ENCODE measurements at places on chromosomes 1 and 21.

- H3K27me3 ChIP-seq, result peaks cover 5% of the 10 kb centered on the region
- no peak for DNase-seq
- no peak overlapping the region for H3K4me3 ChIP-seq
- no peak overlapping the region for H3K27ac ChIP-seq
These were observed 28.0 kb downstream of the ARHGAP29 start for GRCh38 chr1:94209425-94209824.

GRCh38 chr1:220711056-220711809, 21.1 kb downstream of the C1orf115 start:
- H3K27me3 ChIP-seq, result no peaks in the 10 kb centered on the region
- peaks cover 32% of the 10 kb centered on the region for H3K4me1 ChIP-seq

- H3K4me3 ChIP-seq, result no peak overlapping the region
- no peak overlapping the region for H3K27ac ChIP-seq
- no peak for DNase-seq
- no peaks in the 10 kb centered on the region for H3K27me3 ChIP-seq
- peaks cover 7% of the 10 kb centered on the region for H3K4me1 ChIP-seq
These were observed 11.3 kb downstream of the MAP7D1 start for GRCh38 chr1:36166938-36167905.

GRCh38 chr1:107952989-107953388, 12.0 kb downstream of the VAV3 start:
- H3K27ac ChIP-seq, result no peak overlapping the region
- H3K27me3 ChIP-seq, result no peaks in the 10 kb centered on the region
- H3K4me1 ChIP-seq, result peaks cover 93% of the 10 kb centered on the region
- no peak for DNase-seq

DNA sequence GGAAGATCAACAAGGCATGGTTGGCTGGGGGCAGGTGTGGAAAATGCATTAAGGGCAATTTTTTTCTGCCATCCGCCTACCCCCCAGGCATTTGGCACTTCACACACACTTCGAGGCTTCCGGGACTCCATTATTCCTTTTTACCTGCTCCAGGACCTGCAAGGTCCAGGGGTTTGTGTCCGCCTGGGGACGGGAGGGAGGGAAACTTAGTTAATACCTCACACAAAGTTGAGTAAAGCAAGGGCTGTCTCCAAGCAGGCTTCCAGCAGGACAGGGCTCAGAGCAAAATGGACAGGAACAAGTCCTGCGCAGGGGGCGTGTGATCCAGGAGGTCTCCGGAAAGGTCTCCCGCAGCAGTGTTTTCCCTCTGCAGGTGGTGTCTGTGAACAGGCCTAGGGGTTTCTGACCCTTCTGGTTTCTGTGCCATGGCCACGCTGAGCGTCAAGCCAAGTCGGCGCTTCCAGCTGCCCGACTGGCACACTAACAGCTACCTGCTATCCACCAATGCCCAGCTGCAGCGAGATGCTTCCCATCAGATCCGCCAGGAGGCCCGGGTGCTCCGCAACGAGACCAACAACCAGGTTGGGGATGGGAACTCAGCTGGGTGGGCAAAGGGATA, 712 bp downstream of the TEKT2 start:
- peaks cover 26% of the 10 kb centered on the region for H3K4me1 ChIP-seq
- DNase-seq, result no peak

DNA sequence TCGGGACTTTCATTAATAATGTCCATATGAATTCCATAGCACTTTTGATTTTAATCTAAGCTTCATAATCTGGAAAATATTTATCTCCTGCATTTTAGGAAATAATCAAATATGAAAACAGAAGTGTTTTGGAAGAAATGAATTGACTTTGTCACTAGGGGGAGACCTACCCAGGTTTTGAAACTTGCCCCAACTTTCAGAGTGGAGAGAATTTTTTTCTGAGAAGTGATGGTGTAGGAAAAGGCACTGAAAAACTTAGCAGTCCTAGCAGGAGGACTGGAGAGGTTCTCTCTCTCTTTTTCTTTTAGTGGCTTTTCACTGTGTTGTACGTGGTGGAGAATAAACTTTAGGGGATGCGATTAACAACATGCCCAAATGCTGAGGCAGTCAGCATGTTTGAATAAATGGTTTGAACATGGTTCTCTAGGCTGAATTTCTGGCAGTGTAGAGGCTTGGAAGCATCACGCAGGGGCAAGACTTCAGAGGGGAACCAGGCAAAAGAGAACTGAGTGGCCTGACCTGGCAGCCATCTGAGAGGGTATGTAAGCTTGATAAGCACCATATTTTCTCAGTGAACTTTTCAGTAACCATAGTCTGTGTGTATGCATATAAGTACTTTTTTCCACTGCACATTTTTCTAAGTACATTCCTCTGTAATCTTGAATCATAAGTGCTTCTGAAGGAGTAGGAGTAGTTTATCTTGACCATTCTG, 68.3 kb upstream of the NEK7 start:
- H3K4me3 ChIP-seq, result no peak overlapping the region
- no peaks in the 10 kb centered on the region for H3K4me1 ChIP-seq
- no peaks in the 10 kb centered on the region for H3K36me3 ChIP-seq
- no peak overlapping the region for H3K27ac ChIP-seq
- H3K27me3 ChIP-seq, result no peaks in the 10 kb centered on the region
- peak; percentile 38 for DNase-seq

DNA sequence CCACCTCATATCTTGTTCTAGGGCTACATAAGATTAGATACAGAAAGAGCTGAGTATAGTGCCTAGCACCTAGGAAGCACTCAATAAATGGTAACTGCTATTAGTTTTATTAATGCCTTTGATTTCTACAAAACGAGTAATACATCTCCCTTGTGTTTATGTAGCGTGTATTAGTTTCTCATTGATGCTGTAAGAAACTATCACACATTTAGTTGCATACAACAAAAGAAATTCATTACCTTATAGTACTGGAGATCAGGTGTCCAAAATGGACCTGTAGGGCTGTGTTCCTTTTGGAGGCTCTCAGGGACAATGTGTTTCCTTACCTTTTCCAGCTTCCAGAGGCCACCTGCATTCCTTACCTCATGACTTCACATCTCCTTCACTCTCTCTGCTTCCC, 961 bp upstream of the ERO1B start:
- H3K4me3 ChIP-seq, result peak overlapping the region; percentile 92
- H3K27me3 ChIP-seq, result no peaks in the 10 kb centered on the region
- DNase-seq, result no peak
- no peaks in the 10 kb centered on the region for H3K36me3 ChIP-seq

DNA sequence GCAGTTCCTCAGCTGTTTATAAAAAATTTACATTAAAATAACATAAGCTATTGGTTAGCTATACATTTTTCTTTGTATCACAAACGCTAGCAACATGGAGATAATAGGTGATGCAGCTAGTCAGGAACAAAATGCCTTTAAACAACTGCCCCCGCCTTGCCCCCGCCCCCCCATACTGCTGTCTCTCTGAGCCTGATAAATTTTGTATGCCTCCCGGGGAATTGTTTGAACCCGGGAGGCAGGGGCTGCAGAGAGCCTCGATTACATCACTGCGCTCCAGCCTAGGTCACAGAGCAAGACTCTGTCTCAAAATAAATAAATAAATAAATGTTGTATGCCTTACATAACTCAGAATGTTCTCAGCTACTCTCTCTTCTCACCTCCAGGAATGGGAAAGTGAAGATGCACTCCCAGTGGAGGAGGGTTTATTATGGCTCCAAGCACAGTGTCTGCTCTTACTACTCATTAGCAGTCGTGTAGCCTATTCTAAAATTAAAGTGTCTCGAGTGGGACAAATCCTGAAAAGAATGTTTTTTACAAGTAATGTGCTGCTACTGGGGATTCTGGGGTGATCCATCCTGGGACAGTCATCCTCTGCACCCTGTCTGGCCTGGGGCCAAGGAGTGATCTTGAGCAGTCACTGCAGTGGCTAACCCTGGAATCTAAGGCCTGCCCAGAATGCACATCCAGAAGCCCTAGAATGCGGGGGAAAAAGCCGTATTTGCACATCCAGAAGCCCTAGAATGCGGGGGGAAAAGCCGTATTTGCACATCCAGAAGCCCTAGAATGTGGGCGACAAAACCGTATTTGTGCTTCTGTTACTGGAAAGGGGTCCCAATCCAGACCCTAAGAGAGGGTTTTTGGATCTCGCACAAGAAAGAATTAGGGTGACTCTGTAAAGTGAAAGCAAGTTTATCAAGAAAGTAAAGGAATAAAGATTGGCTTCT, 39.4 kb upstream of the ZNF496 start:
- no peak overlapping the region for H3K4me3 ChIP-seq
- H3K36me3 ChIP-seq, result no peaks in the 10 kb centered on the region
- H3K27ac ChIP-seq, result no peak overlapping the region
- no peaks in the 10 kb centered on the region for H3K27me3 ChIP-seq
- peaks cover 2% of the 10 kb centered on the region for H3K4me1 ChIP-seq

- H3K36me3 ChIP-seq, result no peaks in the 10 kb centered on the region
- no peak overlapping the region for H3K4me3 ChIP-seq
- peaks cover 3% of the 10 kb centered on the region for H3K27me3 ChIP-seq
- no peak overlapping the region for H3K27ac ChIP-seq
- no peak for DNase-seq
These were observed 151.6 kb upstream of the ZNF644 start for GRCh38 chr1:91173346-91173890.

GRCh38 chr1:3541936-3542335, 69.4 kb downstream of the MEGF6 start:
- no peak for DNase-seq
- H3K4me1 ChIP-seq, result no peaks in the 10 kb centered on the region
- no peak overlapping the region for H3K27ac ChIP-seq
- H3K4me3 ChIP-seq, result no peak overlapping the region
- H3K36me3 ChIP-seq, result no peaks in the 10 kb centered on the region
- no peaks in the 10 kb centered on the region for H3K27me3 ChIP-seq

DNA sequence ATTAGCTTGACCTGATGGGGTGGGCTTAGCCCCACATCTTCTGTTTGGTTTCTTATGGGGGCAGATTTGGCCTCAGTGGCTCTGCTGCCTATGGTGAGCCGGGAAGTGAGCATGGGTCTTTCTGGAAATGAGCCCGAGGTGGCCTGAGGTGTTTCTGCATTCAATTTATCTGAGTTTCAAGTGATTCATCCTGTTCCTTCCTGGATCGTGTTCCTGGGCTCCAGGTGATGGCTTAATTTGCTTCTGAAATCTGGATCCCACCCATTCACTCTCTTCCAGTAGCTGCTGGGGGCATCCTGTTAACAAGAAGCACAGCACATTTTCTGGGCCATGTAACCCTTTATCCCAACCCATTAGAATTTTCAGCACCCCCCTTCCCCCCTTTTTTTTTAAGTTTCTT, 324.6 kb downstream of the CAMTA1 start:
- H3K27ac ChIP-seq, result no peak overlapping the region
- no peaks in the 10 kb centered on the region for H3K4me1 ChIP-seq
- no peaks in the 10 kb centered on the region for H3K36me3 ChIP-seq
- H3K4me3 ChIP-seq, result no peak overlapping the region
- no peaks in the 10 kb centered on the region for H3K27me3 ChIP-seq

DNA sequence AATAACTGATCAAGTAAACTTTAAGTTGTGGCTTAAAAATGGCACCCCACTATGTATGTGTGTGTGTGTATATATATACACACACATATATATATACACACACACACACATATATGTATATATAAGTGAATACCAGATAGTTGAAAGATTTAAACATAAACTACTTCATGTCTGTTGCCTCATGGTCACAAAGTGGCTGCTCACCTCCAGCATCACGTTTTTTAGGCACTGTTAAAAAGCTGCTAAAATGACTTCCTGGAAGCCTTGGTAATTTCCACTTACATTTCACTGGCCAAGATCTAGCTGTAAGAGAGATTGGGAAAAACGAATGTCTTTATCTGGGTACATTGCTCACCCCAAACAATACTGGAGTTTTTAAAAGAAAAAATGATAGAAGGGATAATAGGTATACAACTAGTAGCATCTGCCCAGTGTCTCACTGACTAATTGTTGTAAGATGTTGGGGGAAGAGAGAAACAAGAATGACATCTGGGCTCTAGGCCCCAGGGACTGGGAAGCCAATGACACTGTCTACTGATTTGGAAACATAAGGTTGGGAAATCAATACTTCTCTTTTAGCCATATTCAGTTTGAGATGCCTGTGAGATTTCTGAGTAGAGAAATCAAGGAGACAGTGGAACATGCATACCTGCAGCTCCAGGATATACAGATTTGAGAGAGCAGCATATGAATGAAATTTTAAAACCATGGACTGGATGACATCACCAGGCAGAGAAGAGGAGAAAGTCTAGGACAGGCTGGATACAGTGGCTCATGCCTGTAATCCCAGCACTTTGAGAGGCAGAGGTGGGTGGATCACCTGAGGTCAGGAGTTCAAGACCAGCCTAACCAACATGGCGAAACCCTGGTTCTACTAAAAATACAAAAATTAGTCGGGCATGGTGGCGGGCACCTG, 42.8 kb downstream of the CLDN14 start:
- H3K4me1 ChIP-seq, result no peaks in the 10 kb centered on the region
- no peak for DNase-seq
- no peak overlapping the region for H3K4me3 ChIP-seq
- no peaks in the 10 kb centered on the region for H3K27me3 ChIP-seq
- no peaks in the 10 kb centered on the region for H3K36me3 ChIP-seq

DNA sequence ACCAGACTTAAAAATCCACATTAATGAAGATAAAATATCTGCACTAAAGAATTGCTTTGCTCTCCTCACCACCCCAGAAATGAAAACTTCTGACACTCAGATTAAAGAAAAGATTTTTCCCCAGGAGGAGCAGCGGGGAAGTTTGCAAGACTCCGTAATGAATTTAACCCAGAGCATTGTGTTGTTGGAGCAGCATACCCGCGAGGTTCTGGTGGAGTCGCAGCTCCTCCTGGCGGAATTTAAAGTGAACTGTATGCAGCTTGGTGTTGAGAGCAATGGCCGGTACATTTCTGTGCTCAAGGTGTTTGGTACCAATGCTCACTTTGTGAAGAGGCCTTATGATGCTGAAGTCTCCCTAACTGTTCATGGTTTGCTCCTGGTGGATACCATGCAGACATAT, 46.4 kb downstream of the VPS13D start:
- no peaks in the 10 kb centered on the region for H3K4me1 ChIP-seq
- H3K4me3 ChIP-seq, result no peak overlapping the region
- H3K36me3 ChIP-seq, result peaks cover 74% of the 10 kb centered on the region
- DNase-seq, result peak; percentile 25
- no peak overlapping the region for H3K27ac ChIP-seq

DNA sequence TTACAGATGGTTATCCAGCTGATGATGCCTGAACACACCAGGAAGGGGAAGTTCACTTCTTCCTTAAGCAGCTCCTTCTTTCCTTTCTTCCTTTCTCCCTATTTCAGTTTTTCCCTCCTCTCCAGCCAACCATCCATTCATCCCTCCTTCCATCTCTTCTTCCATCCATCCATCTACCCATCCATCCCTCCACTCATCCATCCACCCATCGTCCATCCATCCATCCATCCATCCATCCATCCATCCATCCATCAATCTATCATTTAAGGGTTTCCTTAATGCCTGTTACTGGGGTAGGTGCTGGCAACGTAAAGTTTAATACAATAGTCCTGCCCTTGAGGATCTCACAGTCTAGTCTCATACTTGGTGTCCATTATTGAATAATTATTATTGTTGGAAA, 36.8 kb downstream of the C1orf21 start:
- no peaks in the 10 kb centered on the region for H3K27me3 ChIP-seq
- no peaks in the 10 kb centered on the region for H3K36me3 ChIP-seq
- no peaks in the 10 kb centered on the region for H3K4me1 ChIP-seq
- no peak overlapping the region for H3K27ac ChIP-seq
- no peak overlapping the region for H3K4me3 ChIP-seq

GRCh38 chr1:178238722-178239510, 145.0 kb downstream of the RASAL2 start:
- no peaks in the 10 kb centered on the region for H3K4me1 ChIP-seq
- peaks cover 3% of the 10 kb centered on the region for H3K27me3 ChIP-seq
- no peak overlapping the region for H3K4me3 ChIP-seq

- H3K4me1 ChIP-seq, result no peaks in the 10 kb centered on the region
- H3K4me3 ChIP-seq, result no peak overlapping the region
- no peaks in the 10 kb centered on the region for H3K27me3 ChIP-seq
- no peak overlapping the region for H3K27ac ChIP-seq
These were observed 1652.0 kb downstream of the NCAM2 start for GRCh38 chr21:22650226-22650625.
